ENCODE measurements at places on chromosomes 4 and X.

DNA sequence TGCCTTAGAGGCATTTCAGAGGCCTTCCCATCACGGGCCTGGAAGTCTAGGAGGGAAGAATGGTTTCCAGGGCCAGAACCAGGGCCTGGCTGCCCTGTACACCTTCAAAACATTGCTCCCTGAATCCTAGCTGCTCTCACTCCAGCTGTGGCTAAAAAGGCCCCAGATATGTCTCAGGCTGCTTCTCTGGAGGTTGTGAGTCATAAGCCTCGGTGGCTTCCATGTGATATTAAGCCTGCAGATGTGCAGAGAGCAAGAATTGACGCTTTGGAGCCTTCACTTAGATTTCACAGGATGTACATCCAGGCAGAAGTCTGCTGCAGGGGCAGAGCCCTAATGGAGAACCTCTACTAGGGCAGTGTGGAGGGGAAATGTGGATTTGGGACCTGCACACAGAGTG, 502.5 kb downstream of the GRXCR1 start:
- no peak for DNase-seq

GRCh38 chrX:105882581-105883275, 60.4 kb downstream of the NRK start:
- DNase-seq, result no peak

- DNase-seq, result no peak
Observed at GRCh38 chrX:119970574-119970973, 27.0 kb upstream of the NKAP start.

GRCh38 chrX:11073381-11073780, 37.8 kb upstream of the HCCS start:
- no peak for DNase-seq

GRCh38 chrX:74434336-74434735, 13.0 kb downstream of the SLC16A2 start:
- DNase-seq, result no peak

GRCh38 chr4:153489856-153490558, 23.8 kb downstream of the TMEM131L start:
- no peak for DNase-seq

DNA sequence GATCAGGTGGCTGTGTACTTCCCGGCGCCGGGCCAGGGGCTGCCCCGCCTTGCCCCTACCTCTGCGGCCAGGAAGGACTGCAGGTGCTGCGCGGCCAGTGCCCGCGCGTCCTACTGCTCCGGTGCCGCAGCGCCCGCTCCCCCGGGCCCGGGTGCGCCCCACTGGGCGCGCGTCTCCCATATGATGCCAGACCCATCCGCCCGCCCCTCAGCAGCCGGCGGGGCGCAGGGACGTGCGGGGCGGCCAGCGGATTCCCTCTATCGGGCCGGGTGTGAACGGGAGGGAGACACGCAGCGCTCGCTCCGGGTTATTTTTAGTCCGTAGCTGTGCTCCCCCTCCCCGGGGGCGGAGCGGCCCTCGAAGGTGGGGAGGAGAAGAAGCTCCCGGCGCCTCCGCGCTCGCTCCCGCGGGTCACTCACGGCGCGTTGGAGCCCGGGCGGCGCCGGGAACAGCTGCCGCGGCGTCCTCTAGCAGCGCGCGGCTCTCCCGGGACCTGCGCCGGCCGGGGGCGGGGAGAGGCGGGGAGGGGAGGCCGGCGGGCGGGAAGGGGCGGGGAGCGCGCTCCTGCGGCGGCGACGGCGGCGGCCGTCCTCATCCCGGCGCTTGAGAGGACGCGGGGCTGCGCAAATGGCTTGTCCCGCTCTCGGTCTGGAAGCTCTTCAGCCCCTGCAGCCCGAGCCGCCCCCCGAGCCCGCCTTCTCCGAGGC, 103.6 kb downstream of the UCHL1 start:
- no peak for DNase-seq

- DNase-seq, result no peak
Observed at GRCh38 chr4:101599620-101600019, 190.9 kb upstream of the BANK1 start.

- no peak for DNase-seq
Observed at GRCh38 chr4:21451032-21451431, 497.5 kb downstream of the KCNIP4 start.

- no peak for DNase-seq
Observed at GRCh38 chr4:105588252-105588651, 35.8 kb downstream of the ARHGEF38 start.

DNA sequence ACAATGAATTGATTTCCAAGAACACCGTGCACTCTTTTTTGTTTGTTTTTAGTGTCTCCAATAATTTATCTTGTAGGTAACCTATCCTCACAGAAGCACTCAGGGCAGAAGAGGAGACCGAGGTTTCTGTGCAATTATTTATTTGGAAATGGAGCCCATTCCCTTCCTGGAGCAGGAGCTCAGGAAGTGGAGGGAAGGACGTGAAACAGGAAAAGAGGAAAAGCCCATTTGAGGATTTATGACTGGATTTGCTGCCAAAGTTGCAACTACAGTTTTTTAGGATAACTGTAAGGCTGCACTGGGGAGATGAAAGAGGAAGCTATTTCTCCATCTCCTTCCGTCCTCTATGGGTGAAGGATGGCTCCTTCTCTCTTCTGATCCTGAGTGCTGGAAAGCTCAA, 31.7 kb upstream of the MXRA5 start:
- DNase-seq, result no peak
